ENCODE measurements at places on chromosomes 1 and 21.

DNA sequence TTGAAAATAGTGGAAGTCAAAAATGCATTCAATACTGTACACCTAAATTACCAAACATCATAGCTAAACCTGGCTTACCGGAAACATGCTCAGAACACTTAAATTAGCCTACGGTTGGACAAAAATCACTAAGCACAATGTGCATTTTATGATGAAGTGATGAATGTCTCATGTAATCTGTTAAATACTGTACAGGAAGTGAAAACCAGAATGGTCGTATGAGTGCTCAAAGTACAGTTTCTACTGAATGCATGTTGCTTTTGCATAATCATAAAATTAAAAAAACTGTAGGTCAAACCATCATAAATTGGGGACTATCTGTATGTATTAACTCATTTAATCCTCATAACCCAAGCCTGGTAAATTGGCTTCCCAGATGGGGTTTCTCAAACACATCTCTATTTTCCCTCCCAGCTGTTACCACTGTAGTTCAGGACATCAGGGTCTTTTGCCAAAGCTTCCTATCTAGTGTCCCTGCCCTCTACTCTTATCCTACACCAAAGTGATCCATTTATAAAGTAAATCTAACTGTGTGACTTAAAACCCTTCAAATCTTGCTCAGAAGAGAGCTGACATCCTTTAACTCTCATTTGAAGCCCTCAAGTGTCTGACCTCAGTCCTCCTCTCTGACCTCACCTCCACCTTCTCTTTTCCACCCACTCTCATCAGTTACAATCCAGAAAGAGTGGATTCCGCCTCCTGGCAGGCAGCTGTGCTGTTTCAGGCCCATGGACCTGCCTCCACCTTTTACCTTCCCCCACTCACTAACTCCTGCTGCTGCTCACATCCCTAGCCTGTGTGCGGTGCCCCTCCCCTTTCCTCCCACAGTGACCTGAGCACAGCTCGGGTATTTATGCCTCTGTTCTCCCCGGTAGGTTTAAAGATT lies 356.4 kb upstream of the ST6GALNAC5 start:
- DNase-seq: no peak

DNA sequence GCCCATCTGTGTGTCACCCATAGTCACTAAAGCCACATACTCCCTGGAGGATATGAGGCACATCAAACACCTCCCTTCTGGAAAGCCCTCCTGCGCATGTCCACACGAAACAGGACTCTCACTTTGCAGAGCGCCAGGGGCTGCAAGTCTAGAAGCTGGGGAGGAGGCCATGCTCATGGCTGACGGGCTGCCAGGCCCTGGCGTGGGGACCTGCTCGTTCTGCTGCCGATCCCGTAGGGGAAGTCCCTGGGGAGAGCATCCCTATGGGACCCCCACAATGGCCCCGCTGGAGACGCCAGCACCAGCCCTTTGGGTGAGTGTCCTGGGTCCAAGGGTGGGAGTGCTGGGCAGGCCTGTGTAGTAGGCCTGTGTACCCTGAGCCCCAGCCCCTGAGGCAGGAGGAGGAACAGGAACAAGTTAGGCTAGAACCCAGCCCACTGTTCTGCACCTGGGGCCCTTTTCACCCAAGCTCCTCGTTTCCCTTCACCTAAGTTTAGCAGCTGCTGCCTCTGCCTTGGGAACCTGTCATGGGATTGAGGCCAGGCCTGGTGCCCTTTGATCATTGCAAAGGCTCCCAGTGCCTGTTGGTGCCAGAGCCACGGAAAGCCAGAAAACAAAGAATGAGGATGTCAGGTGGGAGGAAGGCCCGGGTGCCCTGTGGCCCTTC lies 9.9 kb downstream of the FAM3B start:
- no peak for DNase-seq

DNA sequence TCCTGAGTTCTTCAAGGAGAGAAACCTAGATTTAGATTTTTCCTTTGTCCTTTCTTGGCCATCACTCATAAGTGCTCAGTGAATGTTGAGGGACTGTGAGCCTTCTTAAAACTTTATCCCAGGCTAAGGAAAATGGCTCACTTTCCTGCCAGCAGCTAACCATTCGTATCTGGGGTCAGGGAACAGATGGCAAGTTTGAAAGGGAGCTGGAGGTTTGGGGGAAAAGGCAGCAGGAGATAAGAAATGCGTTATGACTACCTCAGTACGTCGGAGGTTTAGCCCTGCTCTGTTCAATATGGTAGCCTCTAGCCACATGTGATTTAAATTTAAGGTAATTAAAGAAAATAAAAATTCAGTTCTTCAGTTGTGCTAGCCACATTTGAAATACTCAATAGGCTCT lies 13.3 kb downstream of the RRP15 start:
- DNase-seq: no peak

DNA sequence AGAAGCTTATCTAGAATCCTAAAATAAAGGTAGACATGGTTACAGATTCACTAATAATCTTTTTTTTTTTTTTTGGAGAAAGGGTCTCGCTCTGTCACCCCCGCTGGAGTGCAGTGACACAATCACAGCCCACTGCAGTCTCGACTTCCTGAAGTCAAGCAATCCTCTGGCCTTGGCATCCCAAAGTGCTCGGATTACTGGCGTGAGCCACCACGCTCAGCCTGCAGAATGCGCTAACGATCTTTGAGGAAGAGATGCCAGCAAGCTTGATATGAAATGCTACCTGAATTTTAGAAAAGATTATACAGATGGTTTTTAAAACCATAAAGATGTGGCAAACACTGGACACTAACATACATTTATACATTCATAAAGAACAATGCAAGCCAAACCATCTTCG lies 4.1 kb upstream of the GNPAT start:
- no peak for DNase-seq

- no peak for DNase-seq
These were observed 9.8 kb downstream of the C8A start for GRCh38 chr1:56864430-56864829.

GRCh38 chr1:6358144-6358624 lies 35.4 kb downstream of the ACOT7 start:
- DNase-seq: no peak

GRCh38 chr1:202029171-202029665 lies 18.8 kb downstream of the ELF3 start:
- no peak for DNase-seq

- no peak for DNase-seq
These were observed 115.0 kb upstream of the SMYD2 start for GRCh38 chr1:214165850-214166374.

Measured in stimulated activated CD8-positive, alpha-beta memory T cell treated with anti-CD3 and anti-CD28 coated beads, Interleukin-4, amount 100 ng/mL, for 1 hour (primary cell).